ENCODE measurements at places on chromosomes 7 and 10. TPM values are rescaled to one million over a fixed set of nuclear protein-coding genes. Genes with fewer than 3 reads are reported as not detected.

Gene MYH16
- 0.97 TPM for total RNA-seq

GRCh38 chr7:44633254-44634186, 27.1 kb downstream of the OGDH start:
- peak; percentile 75 for DNase-seq

Gene EBLN1
- not detected for total RNA-seq

GRCh38 chr10:381346-381745, 246.1 kb downstream of the ZMYND11 start:
- no peak for DNase-seq

Gene MKRN1
- total RNA-seq: 85.3 TPM

DNA sequence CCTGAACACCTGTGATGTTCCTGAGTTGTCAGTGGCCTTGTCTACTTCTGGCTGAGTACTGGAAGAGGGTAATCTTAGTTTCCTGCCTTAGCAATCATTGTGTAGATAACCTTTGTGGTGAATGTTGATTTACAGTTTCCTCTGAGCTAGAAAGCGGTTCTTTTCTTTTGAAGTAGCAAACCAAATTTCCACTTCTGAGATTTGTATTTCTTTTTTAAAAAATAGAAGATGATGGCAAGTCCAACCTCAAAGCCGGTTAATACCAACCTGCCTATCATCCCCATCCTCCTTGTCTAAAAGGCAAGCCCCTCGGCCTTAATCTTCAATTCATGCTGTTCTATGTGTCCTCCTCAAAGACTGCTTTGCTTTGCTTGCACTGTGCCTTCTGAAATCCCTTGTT, 12.5 kb upstream of the PALS2 start:
- no peak for DNase-seq

DNA sequence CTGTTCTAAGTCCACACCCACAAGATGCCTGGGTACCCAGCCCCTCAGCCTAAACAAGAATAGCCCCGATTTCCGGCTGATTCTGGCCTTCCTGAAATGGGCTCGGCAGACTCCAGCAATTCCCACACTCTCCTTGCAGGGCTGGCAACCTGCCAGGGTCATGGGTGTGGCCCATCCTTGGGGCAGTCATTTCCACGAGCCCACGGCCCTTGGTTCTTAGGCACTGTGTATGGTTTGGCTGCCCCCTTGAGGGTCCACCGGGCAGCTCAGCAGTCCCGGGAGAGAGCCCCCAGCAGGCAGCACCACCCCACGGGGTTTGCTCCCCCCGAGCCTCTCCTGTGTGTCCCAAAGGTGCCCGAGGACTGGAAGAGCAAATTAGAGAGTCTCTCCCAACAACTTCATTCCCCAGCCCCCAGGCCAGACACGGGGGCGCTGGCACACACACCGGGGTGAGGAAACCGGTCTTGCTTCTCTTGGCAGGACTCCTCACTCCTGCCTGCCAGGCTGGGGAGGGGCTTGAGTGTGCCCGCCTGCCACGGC, 142.2 kb downstream of the EMX2 start:
- peak; percentile 53 for DNase-seq

- peak; percentile 63 for DNase-seq
Observed at GRCh38 chr10:35447693-35448407, 111.5 kb downstream of the CCNY start.

- no peak for DNase-seq
Observed at GRCh38 chr7:25311346-25311745, 83.1 kb upstream of the NPVF start.

GRCh38 chr7:116242759-116243158, 32.4 kb downstream of the TES start:
- no peak for DNase-seq

Gene GPR26
- not detected for total RNA-seq

Gene TAC1
- 2.8 TPM for total RNA-seq

DNA sequence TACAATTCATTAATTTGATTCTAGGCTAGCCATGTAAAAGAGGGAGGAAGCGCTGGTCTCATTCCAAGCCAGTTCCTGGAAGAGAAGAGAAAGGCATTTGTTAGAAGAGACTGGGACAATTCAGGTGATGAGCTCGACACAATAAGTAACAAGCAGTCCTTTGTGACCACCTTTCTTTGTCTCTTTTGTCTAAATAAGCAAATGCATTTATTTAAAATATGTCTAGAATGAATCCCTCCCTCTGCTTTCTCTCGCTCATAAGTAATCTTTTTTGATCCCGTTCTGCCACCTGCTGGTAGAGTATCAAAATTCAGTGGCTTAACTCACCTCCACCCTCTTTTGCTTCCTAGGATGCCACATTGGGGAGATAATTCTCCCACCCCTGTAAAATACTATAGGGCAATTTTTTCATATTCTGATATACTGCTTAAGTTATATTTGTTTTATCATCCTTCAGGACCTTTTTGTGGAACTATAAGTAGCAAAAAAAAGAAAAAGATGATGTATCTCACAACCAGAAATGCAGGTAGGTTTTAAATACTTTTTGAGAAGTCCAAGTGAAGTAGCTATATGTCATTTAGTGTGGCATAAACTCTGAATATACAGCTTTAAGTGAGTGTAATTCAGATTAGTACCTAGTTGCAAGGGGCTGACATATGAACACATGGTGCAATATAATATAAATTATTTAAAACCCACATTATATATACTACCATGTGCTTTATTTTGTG, 91.5 kb downstream of the GSDME start:
- DNase-seq: peak; percentile 70

DNA sequence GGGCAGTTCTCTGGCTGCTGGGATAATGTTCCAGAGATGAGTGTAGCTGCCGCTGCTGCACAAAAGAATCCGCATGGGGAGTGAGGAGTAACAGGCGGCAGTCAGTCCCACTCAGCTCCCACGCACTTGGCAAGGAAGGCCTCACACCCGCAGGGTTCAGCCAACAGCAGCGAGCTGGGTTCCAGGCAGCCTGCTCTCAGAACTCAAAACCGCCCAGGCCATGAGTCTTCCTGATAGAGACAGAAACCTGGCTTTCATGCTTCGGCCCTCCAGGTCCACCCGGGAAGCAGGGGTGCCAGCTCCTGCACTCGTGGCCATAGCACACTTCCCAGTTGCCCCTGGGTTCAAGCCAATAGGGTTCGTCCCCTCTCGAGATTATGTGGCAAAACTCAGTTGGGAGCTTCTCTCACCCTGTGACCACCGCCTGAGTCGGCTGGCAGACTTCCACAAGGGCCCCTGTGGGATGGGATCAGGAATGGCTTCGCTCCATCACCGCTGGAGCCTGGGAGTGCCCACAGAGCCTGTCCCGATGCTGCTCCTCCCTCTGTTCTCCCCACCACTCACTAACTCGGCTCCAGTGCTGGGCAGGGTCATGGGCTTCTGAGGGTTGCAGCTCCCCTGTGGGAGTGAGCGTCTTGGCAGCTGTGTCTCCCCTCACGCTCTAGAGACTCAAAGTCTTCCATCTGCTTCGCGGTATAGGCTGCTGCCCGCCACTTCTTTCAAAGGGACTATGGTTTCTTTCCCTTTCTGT, 20.6 kb downstream of the CLRN3 start:
- DNase-seq: no peak

GRCh38 chr7:158527038-158527437, 60.6 kb downstream of the PTPRN2 start:
- DNase-seq: no peak

DNA sequence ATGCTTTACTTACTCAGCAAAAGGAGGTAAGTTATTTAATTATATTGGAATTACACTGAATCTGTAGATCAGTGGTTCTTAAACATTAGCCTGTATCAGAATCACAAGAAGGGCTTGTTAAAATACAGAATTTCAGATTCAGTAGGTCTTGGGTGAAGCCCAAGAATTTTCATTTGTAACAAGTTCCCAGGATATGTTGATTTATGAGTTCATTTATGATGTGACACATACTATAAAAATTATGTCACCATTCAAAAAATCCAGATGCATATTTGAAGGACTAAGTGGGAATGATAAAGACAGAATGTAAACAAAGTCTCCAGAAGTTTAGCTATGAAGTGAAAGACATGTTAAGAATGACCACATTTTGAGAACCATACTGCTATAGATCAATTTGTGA, 52.3 kb downstream of the HECTD2 start:
- no peak for DNase-seq

DNA sequence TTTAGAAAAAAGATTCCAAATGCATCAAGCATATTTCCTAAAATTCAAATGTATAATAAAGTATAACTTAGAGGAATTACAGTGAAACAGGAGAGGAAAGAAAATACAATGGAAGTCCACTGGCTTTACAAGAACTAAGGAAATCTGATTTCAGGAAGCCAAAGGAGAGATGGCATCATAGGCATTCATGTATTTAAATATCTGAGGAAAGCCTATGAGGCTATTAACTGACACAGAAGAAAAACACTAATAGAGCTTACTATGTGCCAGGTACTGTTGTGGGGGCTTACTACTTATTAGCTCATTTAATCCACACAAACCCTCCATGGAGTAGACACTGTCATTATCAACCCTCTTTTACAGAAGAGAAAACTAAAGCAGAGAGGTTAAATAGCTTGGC, 92.2 kb downstream of the SRPK2 start:
- DNase-seq: no peak

GRCh38 chr10:126013489-126014281, 117.3 kb downstream of the FANK1 start:
- DNase-seq: peak; percentile 29

- DNase-seq: peak; percentile 35
Observed at GRCh38 chr7:7564323-7564780, 2.3 kb upstream of the MIOS start.

Gene ATXN7L1
- 12.0 TPM for total RNA-seq

DNA sequence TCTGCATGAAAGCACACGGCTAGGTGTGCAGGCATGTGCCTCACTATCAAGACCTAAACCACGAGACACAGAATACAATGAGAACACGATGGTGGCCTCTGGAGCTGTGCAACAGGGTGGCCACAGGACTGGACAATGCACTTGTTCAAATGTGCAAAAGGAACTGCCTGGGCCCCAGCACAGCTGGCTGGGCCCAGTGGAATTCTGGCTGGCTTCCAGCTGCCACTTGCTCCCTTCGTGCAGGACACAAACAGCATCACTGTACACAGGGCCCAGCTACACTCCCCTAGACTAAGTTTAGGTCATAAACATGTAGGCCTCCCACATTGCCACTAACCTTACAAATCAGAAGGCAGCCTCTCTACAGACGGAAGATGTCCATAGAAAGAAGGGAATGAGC, 23.4 kb downstream of the DOCK4 start:
- DNase-seq: no peak

DNA sequence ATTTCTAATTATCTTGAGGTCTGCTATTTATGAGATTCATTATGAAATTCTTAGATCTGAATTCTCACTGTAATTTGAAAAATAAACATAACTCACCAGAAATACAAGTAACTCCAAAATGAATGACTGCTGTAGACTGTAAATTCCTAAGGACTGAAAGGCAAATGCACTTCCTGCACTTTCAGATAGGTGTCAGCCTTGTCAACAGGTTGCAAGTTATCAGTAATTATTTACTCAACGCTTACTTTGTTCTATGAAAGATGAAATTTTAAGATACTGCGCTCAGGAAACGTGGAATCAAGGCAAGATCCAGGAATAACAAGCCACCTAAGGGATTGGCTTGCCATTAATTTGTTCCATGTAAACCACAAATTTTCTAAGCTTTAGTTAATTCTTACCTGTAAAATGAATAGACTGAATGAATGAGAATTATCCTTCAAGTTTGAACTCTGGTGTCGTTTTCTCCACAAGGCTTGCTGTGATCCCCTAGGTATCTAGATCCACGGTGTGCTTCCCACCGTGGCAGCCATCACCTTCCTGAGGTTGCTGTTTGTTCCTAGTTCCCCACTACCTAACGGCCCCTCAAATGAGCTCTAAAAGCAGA, 12.6 kb downstream of the DHX32 start:
- DNase-seq: peak; percentile 18

DNA sequence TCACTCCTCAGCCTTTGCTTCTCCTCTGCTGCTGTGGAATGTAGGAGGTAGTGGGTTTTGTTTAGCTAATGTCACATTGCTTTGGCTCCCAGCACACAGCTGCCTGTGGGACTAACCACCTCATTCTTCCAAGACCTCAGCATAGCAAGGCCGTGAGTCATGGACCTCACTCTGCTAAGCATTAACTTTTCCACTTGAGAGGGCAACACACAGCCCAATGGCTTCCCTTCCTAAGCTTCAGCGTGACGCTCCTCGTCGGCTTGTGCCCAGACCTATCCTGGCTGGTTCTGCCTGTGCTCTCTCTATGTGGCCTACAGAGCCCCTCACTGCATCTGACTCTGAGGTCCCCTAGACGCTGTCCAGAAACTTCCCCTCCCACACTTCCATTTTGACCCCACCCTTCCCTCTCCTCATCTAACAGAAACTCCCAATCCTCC, 23.3 kb downstream of the MYOF start:
- peak; percentile 83 for DNase-seq

Gene CISD1
- total RNA-seq: 69.0 TPM

GRCh38 chr10:43808136-43808535, 159.5 kb upstream of the ZNF32 start:
- DNase-seq: no peak

GRCh38 chr7:134084488-134085144, 42.5 kb upstream of the LRGUK start:
- no peak for DNase-seq

DNA sequence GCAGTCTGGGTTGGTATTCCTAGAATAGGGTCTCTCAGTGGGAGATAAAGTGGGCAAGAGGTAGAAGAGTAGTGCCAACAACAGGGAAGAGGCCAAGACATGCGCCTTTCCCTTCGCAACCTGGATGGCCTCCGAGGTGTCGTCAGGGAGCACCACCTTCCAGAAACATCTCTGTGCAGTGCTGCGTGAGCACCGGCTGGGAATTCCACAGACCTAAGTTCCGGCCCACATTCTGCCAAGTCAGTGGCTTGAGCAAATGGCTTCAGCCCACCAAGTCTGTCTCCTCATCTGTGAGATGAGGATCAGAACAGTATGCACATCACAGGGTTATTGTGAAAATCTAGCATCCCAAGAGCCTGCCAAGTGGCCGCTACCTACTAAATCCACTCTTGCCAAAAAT, 40.6 kb downstream of the CCDC3 start:
- DNase-seq: no peak

- DNase-seq: no peak
Observed at GRCh38 chr7:157699357-157700013, 362.7 kb downstream of the DNAJB6 start.

- no peak for DNase-seq
Observed at GRCh38 chr10:113337142-113337541, 215.7 kb upstream of the HABP2 start.

GRCh38 chr10:60479305-60480020, 89.8 kb upstream of the ANK3 start:
- no peak for DNase-seq

Gene SDK1
- 20.0 TPM for total RNA-seq

DNA sequence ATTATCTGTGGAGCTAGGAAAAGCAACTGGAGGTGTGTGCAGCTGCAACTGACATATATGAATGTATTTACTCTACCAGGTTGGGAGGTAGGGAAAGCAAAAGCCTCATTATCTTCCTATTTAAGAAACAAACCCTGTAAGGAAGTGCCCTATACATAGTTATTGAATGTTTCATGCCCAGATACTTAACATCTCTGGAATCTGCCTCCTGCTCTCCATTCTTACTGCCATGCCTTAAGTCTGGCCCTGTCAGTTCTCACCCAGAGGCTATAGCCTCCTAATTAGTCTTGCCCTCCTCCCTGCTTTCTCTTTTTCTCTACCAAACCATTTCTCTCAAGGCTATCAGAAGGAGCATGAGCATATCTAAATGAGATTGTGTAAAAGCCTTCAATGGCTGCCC, 542.6 kb upstream of the LRRN3 start:
- no peak for DNase-seq

Gene GNAI1
- total RNA-seq: 14.7 TPM
